Cardiac muscle cell (in vitro differentiated cells and primary cell): ENCODE measurements at places on chromosomes 2 and 18. TPM values are rescaled to one million over a fixed set of nuclear protein-coding genes. Genes with fewer than 3 reads are reported as not detected.

GRCh38 chr2:59034837-59035236 lies 793.7 kb upstream of the FANCL start:
- DNase-seq, result no peak
- H3K27me3 ChIP-seq, result no peaks in the 10 kb centered on the region
- peaks cover 3% of the 10 kb centered on the region for H3K4me1 ChIP-seq
- H3K36me3 ChIP-seq, result no peaks in the 10 kb centered on the region
- H3K4me3 ChIP-seq, result no peak overlapping the region

GRCh38 chr2:238493880-238494572 lies 67.3 kb downstream of the ASB1 start:
- no peak overlapping the region for H3K4me3 ChIP-seq
- no peaks in the 10 kb centered on the region for H3K27me3 ChIP-seq
- no peak for DNase-seq

DNA sequence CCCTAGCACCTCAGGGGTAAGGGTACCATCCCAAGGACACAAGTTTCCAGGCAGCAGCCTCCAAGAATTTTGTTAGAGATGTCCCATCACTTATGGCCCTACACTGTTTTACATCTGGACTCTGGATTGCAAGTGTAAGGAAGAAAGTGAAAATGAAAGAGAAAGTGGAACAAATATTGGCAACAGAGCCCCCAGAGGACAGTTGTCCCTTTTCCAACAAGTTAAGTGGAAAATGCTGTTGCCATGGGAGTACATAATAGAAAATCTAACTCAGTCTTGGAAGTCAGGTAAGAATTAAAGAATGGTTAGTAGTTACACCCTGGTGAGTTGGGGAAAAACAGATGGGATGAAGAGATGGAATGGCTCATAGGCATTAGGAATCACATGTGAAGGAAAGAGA lies 50.6 kb downstream of the TTC21B start:
- DNase-seq, result no peak
- H3K36me3 ChIP-seq, result peaks cover 22% of the 10 kb centered on the region
- no peak overlapping the region for H3K4me3 ChIP-seq

DNA sequence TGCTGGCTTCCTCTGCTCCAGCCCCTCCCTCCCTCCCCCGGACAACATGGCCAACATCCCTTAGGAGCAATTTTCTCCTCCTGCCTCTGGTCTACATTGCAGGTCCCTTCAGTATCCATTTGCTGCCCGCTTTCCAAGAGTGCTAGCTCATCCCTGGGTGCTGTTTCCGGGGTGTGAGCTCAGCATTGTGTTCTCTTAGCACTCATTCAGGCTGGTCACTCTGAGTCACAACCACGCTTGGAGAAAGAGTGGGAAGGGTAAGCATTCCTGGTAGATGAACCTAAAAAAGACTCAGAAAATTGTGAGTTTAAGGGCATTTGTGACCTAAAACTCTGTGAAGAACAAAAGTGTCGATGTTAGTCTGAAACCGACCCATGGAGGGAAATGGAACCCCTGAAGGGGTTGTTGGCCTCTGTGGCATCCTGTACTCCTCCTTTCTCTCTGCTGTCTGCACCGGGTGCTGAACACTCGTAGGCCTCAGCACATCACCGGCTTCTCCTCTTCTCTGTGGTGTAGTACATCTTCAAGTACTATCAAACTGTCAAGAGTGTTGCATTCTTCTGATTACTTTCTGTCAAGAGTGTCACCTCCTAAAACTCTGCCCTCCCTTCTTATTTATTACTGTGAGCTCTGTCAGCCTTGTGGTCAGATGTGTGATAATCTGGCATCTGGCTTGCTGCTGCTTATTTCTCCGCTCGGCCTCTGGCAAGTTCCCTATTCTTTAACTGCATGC lies 73.0 kb downstream of the CTNNA2 start:
- no peak overlapping the region for H3K4me3 ChIP-seq
- no peaks in the 10 kb centered on the region for H3K36me3 ChIP-seq
- DNase-seq, result no peak
- H3K27me3 ChIP-seq, result no peaks in the 10 kb centered on the region

GRCh38 chr2:43152186-43152585 lies 74.2 kb downstream of the ZFP36L2 start:
- H3K4me3 ChIP-seq, result no peak overlapping the region
- no peaks in the 10 kb centered on the region for H3K27me3 ChIP-seq
- DNase-seq, result no peak
- H3K4me1 ChIP-seq, result no peaks in the 10 kb centered on the region
- H3K27ac ChIP-seq, result no peak overlapping the region
- no peaks in the 10 kb centered on the region for H3K36me3 ChIP-seq

DNA sequence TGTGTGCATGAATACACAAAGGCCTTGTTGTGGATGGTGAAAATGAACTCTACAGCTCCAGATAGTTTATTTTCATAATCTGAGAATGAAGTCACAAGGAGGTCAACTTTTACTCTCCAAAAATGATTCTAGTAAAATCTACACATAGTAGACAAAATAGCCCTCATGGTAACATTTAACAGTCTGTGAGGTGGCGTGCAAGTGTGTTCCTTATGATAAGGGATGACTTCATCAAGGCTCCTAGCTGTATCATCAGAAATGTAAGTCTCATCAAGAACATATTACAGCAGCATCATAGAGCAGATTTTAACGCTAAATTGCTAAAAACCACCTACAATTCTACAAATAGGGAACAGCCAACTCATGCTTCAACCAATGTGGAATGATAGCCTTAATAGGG lies 72.3 kb upstream of the RIOK3 start:
- no peaks in the 10 kb centered on the region for H3K36me3 ChIP-seq
- H3K4me3 ChIP-seq, result no peak overlapping the region
- DNase-seq, result no peak
- H3K27me3 ChIP-seq, result no peaks in the 10 kb centered on the region
- H3K27ac ChIP-seq, result no peak overlapping the region
- peaks cover 4% of the 10 kb centered on the region for H3K4me1 ChIP-seq

- H3K27ac ChIP-seq, result peak overlapping the region; percentile 44
- H3K4me1 ChIP-seq, result peaks cover 26% of the 10 kb centered on the region
- no peak overlapping the region for H3K4me3 ChIP-seq
- no peak for DNase-seq
These were observed 21.8 kb upstream of the DNAJC27 start for GRCh38 chr2:24993406-24994145.

- no peaks in the 10 kb centered on the region for H3K36me3 ChIP-seq
- H3K4me1 ChIP-seq, result peaks cover 17% of the 10 kb centered on the region
- DNase-seq, result no peak
- no peaks in the 10 kb centered on the region for H3K27me3 ChIP-seq
These were observed 37.3 kb upstream of the LNPK start for GRCh38 chr2:176039375-176039774.

GRCh38 chr2:140383781-140384180 lies 1603.6 kb upstream of the NXPH2 start:
- peak; percentile 3 for DNase-seq
- no peak overlapping the region for H3K27ac ChIP-seq
- no peak overlapping the region for H3K4me3 ChIP-seq
- no peaks in the 10 kb centered on the region for H3K27me3 ChIP-seq

DNA sequence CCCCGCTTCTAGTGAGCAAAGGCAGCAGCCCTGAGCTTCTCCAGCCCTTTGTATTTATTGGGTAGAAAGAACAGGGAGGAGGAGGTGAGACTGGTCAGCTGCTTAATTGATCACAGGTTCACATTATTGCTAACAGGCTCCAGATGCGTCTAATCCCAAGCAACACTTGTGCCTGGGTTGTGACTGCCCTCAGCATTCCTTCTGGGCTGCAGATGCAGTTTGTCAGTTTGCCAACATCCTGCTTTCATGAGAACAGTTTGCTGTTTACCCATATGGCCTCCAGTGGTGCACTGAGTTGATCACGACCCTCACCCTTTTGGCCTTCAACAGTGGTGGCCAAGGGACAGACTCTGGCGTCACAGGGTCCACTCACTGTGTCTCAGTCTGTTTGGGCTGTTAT lies 159.5 kb upstream of the ZNF516 start:
- no peak overlapping the region for H3K4me3 ChIP-seq
- H3K4me1 ChIP-seq, result no peaks in the 10 kb centered on the region
- no peak overlapping the region for H3K27ac ChIP-seq
- H3K27me3 ChIP-seq, result peaks cover 10% of the 10 kb centered on the region
- no peak for DNase-seq

GRCh38 chr18:55093295-55093694 lies 134.0 kb upstream of the CCDC68 start:
- no peaks in the 10 kb centered on the region for H3K36me3 ChIP-seq
- H3K4me3 ChIP-seq, result no peak overlapping the region
- no peak overlapping the region for H3K27ac ChIP-seq
- no peaks in the 10 kb centered on the region for H3K27me3 ChIP-seq
- DNase-seq, result no peak

DNA sequence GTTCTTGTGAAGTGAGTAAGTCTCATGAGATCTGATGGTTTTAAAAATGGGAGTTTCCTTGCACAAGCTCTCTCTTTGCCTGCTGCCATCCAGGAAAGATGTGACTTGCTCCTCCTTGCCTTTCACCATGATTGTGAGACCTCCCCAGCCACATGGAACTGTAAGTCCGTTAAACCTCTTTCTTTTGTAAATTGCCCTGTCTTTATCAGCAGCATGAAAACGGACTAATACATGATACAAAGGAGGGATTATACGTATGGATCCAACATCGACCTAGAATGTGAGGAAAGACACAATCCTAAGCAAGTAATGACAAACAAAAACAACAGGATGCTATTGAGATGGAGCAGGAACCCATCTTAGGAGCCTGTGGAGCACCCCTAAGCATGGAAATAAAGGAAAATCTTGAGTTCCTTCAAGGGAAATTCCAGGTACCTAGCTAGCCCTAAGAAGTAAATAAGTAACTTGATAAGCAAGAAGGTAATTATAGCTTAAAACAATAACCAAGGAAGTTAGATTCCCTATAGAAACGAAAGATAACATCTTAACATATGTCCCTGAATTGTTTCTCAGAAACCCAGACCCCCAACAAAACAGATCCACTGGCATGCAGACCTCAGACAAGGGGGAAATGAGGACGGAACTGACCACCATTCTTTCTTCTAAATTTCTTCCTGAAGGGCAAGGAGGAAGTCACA lies 1.5 kb upstream of the TNFRSF11A start:
- H3K36me3 ChIP-seq, result no peaks in the 10 kb centered on the region
- H3K4me3 ChIP-seq, result no peak overlapping the region
- H3K4me1 ChIP-seq, result peaks cover 7% of the 10 kb centered on the region
- DNase-seq, result no peak
- H3K27ac ChIP-seq, result no peak overlapping the region

SLC23A3 gene
- total RNA-seq, result 0.09 TPM in 1 of 2 replicates, not detected in the other

G6PC2 gene
- total RNA-seq, result not detected in 2 replicates

LINC00305 gene
- total RNA-seq, result 0.21 TPM in 1 of 2 replicates, not detected in the other

KCNJ13 gene
- not detected in 2 replicates for total RNA-seq
